ENCODE measurements at places on chromosomes 2 and 18. TPM values are rescaled to one million over a fixed set of nuclear protein-coding genes. Genes with fewer than 3 reads are reported as not detected.

DNA sequence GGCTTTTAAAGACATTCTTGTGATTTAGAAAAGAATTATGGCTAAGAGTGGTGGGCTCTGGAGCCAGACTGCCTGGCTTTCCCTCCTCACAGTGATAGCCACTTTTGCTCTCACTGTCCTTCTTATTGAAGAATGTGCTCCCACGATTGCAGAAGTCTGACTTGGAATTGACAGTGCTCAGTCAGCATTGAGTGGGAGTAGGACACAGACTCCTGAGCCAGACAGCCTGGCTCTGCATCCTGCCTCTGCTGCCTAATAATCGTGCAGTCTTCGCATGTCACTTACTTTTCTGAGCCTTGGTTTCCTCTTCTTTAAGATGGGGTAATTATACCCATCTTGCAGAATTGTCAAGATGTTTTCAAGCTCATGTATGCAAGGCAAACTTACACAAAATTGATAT is 23.3 kb downstream of the SPATS2L start:
- DNase-seq: no peak

DNA sequence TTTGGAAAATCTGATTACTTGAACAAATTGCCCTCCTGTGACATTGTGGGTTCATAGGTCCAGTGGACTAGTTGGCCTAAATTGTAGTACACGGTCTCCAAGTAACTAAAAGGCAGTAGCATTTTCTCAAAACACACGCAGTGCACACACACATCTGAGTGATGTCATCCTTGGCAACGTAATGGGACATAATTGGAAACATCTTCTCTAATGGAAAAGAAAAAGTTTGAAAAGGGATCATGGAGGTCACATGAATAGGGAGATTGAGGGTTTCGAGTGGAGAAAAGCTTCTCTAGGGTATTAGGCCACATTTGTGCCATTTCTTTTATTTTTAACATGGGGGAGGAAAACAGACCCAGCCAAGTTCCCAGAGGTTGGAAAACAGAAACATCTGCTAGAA is 93.3 kb downstream of the MAP4K4 start:
- no peak for DNase-seq

- DNase-seq: no peak
Observed at GRCh38 chr2:140589273-140589672, 1541.5 kb downstream of the LRP1B start.

The ADAM23 gene
- total RNA-seq: 25.0 TPM

The XDH gene
- 0.03 TPM for total RNA-seq

The TLX2 gene
- total RNA-seq: not detected

- DNase-seq: no peak
Observed at GRCh38 chr2:76584474-76584873, 873.8 kb upstream of the GCFC2 start.

DNA sequence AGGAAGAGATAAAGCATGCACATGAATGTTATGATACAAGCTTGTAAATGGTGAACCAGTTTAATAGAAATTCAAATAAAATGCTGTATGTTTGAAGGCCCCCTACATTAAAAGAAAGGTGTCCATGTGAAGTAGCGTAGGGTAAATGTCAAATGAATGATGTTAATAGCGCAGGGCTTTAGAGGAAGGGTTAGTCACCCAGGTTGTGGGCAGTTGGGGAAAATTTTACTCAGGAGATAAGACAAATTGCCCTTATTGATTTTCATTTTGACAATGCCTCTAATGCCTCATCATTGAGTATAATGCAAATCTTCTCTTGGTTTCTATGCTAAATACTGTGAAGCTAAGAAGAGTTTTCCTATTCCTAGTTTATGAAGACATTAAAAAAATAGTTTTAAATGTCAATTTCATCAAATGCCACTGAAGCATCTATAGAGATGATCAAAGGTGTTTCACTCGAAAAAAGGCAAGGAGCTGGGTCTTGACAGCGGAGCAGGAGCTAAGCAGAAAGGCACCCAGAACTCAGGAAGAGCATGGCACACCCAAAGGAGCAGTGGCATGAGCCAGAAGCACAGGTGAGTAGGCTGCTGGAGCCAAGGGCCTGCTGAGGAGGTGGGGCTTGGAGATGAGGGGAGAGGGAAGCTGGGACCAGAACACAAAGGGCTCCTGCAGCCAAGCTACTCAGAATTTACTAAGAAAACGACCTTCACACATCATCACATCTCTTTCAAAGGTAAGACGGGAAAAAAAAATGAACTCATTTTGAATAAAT is 129.3 kb upstream of the ACKR3 start:
- no peak for DNase-seq

DNA sequence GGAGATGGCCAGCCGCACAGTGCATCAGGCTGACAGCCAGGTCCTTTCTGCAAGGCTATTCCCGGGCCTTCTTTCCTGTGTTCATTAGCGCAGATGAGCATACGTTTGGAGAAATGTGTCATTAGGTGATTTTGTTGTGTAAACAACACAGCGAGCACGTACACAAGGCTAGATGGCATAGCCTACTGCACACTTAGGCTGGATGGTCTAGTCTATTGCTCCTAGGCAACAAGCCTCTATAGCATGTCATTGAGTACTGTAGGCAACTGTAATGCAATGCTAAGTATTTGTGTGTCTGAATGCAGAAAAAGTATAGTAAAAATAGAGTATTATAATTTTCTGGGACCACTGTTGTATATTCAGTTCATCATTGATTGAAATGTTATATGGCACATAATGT is 50.9 kb upstream of the PHLPP1 start:
- no peak for DNase-seq

The C2orf42 gene
- 16.2 TPM for total RNA-seq

GRCh38 chr2:16817305-16818202 is 151.9 kb upstream of the CYRIA start:
- DNase-seq: no peak

DNA sequence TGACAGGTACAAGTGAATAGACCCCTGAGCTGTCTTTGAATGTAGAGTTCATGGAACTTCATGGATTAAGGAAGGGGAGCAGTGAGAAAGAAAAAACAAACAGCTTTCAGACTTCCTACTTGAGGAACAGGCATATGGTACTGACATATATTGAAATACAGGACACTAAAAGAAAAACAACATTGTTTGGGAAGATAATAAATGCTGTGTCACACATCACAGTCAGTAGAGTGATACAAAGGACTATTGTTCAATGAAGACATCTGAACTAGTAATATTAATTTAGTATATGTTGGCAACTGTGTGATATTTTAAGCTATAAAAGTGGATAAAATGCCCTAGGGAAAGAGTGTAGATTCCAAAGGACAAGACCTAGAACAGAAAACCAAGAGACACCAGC is 3.3 kb downstream of the DSC2 start:
- DNase-seq: no peak

DNA sequence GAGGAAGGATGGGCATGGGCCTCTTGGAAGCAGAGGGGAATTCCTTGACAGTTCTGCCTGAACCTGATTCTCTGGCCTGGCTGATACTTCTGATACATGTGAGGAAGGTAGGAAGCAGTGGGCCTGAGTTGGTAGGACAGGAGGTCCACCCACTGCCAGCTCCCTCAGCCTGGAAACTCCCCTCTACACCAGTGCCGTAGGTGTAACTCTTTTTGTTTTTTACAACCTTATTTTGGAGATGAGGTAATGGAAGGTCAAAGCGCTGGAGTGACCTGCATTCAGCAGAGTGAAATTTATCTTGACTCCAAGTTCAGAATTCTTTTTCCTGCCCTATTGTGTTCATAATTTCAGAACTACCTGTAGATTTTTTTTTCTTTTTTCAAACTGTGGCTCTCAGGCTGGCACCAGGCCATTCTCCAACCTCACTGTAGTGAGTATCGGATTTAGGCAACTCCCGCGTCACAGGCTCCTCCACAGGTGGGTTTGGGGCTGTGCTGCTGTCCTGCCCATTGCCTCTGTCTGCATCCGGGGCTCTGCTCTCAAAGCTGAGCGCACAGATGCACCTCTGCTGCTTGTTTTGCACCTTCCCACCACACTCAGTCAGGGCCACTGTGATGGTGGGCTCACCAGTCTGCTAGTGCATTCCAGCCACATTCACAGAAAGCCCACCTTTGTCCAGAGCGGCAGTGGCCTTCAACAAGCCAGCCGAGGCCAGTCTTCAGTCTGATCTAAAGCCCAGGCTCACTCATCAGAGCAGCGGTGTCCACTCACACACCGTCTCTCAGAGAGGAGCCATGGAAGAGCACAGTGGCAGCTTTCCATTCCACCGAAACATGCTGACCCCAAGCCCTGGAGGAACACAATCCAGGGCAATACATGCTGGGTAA is 87.2 kb downstream of the UXS1 start:
- no peak for DNase-seq

The RAX gene
- total RNA-seq: not detected

DNA sequence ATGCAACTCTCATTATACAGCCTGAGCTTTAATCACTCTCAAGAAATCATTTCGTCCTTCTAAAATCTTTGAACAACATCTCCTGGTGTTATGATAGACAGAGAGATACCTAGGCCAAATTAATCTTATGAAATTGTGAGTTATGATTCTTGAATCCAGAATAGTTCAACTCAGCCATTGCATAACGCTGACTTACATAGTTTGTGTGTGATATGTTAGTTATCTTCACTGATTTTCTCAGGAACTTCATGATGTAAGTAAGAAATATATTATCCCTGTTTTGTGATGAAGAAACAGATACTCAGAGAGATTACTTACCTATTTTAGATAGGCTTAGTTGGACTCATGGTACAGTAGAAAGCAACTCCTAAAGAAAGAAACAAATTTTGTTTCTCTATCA is 684.4 kb downstream of the ZEB2 start:
- DNase-seq: no peak

GRCh38 chr2:183459466-183459865 is 335.2 kb downstream of the NUP35 start:
- no peak for DNase-seq

- DNase-seq: no peak
Observed at GRCh38 chr2:182754231-182754630, 38.2 kb downstream of the DNAJC10 start.

DNA sequence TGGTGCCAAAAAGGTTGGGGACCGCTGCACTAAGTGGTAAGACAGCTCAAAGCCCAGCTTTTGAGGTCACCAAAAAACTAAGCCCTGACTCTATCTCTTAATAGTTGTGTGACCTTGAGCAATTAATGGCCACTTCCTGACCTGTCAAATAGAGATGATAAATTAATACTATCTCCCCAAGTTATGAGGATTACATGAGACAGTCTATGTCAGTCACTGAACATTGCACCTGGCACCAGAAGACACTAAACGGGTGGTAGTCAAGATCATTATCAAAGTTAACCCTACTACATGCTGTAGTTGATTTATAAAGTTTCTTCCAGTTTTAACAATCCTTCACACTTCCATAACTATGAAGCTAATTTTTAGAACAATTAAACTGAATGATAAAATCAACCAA is 36.5 kb downstream of the STPG4 start:
- DNase-seq: no peak

Measured in SJCRH30 (cell line).